ENCODE measurements at places on chromosomes 1 and 21.

GRCh38 chr1:33228935-33229487 is 27.3 kb upstream of the ZNF362 start:
- no peak for DNase-seq

DNA sequence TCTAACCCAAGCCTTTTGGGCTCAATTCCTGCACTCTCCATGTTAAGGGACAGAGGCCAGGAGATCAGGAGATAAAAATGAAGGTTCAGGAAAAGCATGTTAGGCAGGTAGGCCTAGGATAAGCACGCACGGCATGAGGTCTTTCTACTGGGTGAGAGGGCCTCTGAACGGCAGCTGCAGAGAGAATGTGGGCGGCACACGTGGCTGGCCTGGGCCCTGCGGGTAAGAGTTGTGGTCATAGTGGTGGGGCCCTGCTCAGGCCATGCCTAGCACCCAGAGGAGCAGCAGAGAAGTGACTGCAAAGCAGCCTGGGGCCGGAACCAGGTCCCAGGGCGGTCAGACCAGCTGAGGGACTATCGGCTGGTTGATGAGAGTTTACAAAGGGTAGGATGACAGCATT is 7.5 kb upstream of the FOXO6 start:
- no peak for DNase-seq

DNA sequence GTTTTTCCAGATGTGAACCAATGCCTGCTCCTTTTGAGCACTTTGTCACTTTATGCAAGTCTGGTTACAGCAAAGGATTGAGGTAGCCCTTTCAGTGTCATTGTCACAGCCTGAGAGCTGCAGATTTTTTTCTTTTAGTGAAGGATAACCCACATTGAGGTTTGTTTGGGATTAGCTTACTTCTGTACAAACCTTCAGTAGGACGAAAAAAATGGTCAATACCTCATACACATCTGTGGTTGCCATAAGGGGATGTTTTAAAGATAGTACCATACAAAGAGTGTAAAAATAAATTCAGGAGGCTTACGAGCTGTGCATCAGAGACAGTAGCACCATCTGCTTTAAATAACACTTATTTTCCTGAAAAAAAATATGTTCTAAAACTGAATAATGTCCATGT is 566.0 kb downstream of the AJAP1 start:
- DNase-seq, result no peak

GRCh38 chr21:45419162-45419561 is 14.2 kb downstream of the COL18A1 start:
- DNase-seq, result no peak

DNA sequence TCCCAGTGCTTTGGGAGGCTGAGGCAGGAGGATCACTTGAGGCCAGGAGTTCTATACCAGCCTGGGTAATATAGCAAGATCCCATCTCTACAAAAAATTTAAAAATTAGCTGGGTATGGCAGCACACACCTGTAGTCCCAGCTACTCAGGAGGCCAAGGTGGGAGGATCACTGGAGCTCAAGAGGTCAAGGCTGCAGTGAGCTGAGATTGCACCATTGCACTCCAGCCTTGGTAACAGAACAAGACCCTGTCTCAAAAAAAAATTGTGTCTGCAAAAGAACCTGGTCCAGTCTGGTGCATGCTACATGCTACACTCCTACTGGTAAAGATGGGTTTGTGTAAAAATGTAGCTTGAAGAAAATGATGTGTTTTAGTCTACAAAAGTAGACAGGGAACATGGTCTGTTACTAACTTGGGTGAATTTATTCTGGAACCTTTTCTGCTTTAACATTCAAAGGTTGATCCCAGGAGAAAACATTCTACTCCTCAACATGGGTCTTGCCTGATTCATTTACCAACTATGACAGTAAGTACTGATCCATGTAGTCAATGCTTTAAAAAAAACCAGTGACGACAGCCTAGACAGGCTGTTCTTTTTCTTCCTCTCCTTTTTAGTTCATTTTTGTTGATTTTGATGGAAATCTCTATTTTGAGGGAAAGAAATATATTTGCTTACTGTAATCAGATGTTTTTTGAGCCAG is 32.7 kb upstream of the ENAH start:
- DNase-seq, result no peak

GRCh38 chr1:117740496-117740895 is 134.6 kb downstream of the TENT5C start:
- DNase-seq, result no peak

- no peak for DNase-seq
These were observed 1.2 kb upstream of the LELP1 start for GRCh38 chr1:153202006-153202405.

DNA sequence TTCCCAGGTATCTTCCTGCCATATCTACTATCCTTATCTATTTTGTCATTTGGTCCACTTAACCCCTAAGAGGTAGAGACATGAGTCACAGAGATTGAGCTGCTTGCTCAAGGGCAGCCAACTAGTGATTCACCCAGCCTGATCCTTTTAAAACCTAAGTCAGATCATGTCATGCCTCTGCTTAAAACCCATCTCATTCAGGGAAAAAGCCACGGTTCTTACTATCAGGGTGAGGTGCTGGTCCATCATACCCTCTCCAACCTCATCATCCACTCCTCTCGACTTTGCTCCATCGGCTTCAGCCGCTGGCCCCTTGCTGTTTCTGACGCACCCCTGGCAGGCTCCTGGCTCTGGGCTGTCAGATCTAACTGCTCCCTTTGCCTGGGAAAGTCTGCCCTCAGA is 14.4 kb upstream of the PPP1R15B start:
- no peak for DNase-seq

GRCh38 chr1:161052899-161053298 is 7.1 kb upstream of the USF1 start:
- DNase-seq, result no peak

- DNase-seq, result no peak
These were observed 35.0 kb downstream of the TCEANC2 start for GRCh38 chr1:54088385-54088784.

- DNase-seq, result no peak
These were observed 6.7 kb downstream of the AADACL3 start for GRCh38 chr1:12722626-12723025.

GRCh38 chr1:33261344-33261743 is 5.1 kb downstream of the ZNF362 start:
- no peak for DNase-seq

- no peak for DNase-seq
These were observed 26.5 kb downstream of the ELAPOR1 start for GRCh38 chr1:109140392-109140791.

DNA sequence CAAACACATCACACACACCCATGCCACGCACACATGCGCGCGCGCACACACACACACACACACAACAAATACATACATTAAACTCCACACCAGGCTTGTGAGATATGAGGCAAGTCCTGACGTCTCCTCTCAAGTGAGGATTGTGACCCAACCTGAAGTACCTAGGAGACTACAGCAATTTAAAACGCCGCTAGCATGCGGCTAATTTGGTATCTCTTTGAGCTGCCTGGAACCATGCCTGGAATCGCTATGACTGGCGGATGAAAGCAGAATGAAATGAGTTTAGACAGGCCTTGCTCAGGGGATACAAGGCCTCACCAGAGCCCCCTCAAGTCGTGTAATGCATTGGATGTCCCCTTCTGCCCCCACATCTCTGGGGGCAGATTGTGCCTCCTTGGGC is 1.6 kb upstream of the RAB7B start:
- peak; percentile 11 for DNase-seq

GRCh38 chr1:165352442-165353293 is 3.8 kb downstream of the LMX1A start:
- no peak for DNase-seq

- no peak for DNase-seq
These were observed 17.3 kb downstream of the KCTD3 start for GRCh38 chr1:215584389-215584788.

DNA sequence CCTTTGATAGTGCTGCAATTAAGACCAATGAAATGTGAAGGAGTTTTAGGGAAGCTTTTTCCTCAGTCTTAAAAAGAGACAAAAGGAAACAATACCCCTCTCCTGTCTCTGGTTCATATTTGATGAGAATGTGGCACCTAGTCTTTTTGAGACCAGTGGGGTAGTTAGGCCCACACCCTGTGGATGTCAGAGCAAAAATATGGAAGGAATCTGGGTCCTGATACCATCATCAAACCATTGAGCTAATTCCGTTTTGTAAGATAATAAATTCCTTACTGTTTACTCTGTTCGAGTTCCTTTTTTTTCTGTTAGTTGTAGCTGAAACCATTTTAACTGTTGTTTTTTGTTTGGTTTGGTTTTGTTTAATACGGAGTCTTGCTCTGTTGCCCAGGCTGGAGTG is 33.3 kb downstream of the PTPRC start:
- DNase-seq, result no peak

DNA sequence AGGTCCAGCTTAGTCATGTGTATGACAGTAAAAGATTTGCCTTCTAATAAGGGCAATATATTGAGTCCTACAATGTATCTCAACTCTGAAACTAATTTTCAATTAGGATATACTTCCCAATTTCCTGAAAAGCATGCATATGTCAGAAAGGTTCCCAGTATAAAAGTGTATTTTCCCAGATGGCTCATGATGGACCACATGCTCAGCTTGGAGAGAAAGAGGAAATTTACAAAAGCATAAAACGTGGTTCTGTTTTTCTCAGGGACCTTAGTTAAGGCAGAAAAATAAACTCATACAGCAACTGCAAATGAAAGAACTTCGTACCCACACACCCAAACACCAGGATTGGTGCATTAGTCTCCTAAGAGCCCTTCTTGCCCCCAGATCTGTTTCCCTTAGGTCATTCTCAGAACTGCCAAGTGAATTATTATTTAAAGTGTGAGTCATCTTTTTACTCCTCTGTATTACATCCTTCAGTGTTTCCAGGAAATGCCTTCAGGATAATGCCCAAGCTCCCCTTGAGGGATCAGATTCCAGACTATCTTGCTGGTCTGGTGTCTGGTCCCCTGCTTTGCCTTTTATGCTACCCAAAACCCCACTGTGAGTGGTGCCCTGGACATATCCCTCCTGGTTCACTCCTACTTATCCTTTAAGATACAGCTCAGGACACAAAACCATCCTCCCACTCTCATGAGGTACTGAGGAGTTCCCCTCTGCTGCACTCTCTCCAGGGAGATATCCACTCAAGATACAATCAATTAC is 57.4 kb downstream of the SSX2IP start:
- no peak for DNase-seq

GRCh38 chr1:3548156-3548893 is 63.0 kb downstream of the MEGF6 start:
- DNase-seq, result no peak

GRCh38 chr21:33244082-33244778 is 14.5 kb downstream of the IFNAR2 start:
- DNase-seq, result peak; percentile 12

DNA sequence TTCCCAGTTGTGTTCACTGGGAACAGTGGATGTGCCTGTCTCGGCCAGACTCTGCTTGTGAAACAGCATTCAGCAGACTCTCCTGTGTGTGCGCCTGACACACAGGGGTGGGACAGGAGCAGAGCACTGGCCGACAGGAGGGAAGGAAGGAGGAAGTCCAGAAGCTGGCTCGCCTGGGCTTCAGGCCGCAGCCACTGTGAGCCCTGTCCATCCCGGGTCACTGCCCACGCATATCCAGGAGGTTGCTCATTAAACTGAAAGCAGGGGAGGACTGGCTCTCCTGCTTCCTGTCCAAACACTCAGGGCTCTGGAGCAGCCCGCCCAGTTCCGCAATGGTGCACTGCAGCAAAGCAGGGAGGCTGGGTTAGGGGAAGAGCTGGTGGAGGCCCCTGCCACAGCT is 218.7 kb upstream of the VAMP3 start:
- DNase-seq, result no peak

- DNase-seq, result no peak
These were observed 688 bp upstream of the CHD5 start for GRCh38 chr1:6180707-6181311.

- DNase-seq, result peak; percentile 54
These were observed at the start of gene RAVER2 for GRCh38 chr1:64744492-64745180. Gene RAVER2 (plus strand): TSS chr1:64745075. CDS start chr1:64745173, 98 bp downstream.

DNA sequence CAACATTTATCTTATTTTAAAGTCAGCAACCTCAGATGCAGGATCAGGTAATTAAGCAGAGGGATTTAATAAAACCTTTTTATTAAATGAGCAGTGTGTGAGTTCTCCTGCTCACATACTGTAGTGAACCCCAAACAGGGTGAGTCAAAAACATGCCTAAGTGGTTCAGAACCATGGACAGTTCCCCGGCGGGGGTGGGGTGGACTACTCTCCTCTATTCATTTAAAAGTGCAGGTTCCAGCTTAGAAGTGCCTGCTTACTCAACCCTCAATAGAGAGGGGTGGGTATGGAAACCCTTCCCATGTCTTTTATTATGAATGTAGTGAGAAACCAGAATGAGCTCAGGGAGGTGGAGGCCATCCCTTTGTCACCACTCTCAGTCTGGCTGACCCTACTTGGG is 397.9 kb downstream of the HHAT start:
- DNase-seq, result peak; percentile 57

DNA sequence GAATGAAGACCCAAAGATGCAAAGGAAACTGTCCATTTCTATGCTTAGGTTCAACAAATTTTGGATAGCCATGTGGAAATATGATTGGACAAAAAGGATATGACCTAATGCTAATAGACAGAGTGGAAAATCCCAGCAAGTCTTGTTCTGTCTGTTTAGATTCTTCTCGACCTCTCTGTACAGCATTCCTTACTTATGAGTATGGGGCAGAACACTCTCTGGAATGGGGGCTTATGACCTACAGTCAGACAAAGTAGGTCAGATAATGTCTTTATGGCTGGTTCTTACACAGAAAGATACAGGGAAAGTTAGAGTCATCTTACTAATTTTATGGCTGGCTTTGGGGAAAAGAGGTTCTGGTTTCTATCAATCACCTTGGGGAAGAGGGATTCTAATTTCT is 2.8 kb downstream of the GCSAML start:
- no peak for DNase-seq

DNA sequence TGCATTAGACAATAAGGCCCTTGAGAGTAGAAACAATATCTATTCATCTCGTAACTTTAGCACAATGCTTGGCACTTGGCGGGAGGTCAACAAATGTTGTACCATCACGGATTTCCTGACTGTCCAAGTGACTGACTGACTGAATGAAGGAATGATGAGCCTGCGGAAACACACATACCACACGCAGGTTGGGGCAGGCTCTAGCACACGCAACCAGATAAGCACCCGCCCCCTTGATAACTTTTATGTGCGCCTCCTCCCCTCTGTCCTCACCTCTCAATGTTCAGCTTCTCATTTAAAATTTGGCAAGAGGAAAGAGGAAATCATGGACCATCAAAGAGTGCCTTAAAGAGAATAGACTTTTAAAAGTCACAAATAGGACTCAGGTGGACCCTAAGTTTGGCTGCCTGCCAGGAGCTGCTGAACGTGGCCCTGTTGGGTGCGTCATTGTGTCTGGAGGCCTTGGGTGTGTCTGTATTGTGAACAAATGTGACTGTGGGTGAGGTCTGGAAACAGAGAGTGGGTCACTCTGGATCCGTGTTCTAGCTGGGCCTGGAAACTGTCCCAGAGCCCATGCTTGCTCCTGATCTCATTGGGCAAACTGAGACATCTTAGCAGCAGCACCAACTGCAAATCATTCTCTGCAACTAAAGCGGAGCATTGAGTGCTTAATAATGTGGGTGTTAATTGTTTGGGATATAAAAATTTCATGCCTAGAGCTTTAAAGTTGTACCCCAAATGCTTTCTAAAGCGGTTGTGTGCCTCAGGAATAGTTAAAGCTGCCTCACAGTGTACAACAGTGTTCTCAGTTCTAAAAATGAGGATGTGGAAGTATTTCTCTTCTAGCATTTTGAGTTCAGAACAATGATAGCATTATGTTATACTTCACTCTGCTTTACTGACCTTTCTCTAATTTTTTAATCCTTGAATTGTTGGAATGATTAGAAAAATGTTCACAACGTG is 47.6 kb upstream of the ABCG1 start:
- DNase-seq, result peak; percentile 12

GRCh38 chr1:55214934-55215193 is 300 bp downstream of the USP24 start:
- DNase-seq, result no peak

GRCh38 chr21:25054689-25055088 is 552.6 kb downstream of the MRPL39 start:
- DNase-seq, result no peak
